ENCODE measurements at places on chromosomes 5 and 9.
A peak's percentile ranks its signal among the peaks of the same experiment; 100 is the strongest.

DNA sequence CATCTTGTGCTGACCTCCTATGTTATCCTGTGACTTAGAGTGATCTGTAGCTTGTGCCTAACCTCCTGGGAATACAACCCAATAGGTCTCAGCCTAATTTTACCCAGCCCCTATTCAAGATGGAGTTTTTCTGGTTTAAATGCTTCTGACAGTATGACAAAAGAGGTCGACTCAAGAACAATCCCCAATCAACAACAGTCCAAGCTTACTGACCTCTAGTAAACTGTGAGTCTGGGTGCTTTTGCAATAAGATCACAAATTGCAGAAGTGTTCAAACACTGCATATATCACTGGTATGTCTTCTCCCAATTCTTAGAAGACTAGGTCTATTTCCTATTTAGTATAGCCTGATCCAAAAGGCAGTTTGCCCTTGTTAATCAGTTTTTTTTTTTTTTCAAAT, 323.5 kb upstream of the PTGER4 start:
- DNase-seq = no peak

DNA sequence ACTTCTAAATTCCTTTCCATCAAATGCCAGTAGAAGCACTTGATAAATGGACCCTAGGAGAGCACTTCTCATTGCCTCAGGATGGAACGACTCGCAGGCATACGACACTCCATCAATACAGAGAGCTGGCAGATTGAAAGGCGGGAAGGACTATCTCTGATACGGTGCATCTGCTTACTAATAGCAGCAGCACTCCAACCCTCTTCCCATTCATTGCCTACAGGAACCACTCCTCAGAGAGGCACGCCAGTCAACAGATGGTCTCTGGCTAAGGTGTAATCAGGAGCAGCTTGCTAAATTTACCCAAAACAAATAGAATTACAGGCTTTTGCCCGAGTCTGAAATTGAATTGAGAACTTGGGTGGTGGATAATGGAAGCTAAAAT, 168.1 kb downstream of the EFNA5 start:
- no peak for DNase-seq

DNA sequence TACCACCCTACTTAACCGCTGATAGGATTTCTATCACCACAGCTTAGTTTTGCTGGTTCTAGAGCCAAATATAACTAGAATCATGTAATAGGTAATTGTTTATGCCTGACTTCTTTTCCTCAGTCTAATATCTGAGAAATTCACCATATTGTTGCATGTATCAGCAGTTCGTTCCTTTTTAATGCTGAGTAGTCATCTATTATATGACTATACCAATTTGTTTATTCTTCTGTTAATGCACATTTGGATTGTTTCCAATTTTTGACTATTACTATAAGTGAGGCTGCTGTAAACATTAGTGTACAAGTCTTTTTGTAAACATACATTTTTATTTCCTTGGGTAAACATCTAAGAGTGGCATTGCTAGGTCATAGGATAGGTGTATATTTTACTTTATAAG, 25.9 kb downstream of the CSNK1G3 start:
- DNase-seq = no peak

GRCh38 chr5:1415059-1415425, 30.2 kb downstream of the SLC6A3 start:
- peak; percentile 56 for DNase-seq

- no peak for DNase-seq
Observed at GRCh38 chr5:72472666-72473422, 34.4 kb downstream of the ZNF366 start.

DNA sequence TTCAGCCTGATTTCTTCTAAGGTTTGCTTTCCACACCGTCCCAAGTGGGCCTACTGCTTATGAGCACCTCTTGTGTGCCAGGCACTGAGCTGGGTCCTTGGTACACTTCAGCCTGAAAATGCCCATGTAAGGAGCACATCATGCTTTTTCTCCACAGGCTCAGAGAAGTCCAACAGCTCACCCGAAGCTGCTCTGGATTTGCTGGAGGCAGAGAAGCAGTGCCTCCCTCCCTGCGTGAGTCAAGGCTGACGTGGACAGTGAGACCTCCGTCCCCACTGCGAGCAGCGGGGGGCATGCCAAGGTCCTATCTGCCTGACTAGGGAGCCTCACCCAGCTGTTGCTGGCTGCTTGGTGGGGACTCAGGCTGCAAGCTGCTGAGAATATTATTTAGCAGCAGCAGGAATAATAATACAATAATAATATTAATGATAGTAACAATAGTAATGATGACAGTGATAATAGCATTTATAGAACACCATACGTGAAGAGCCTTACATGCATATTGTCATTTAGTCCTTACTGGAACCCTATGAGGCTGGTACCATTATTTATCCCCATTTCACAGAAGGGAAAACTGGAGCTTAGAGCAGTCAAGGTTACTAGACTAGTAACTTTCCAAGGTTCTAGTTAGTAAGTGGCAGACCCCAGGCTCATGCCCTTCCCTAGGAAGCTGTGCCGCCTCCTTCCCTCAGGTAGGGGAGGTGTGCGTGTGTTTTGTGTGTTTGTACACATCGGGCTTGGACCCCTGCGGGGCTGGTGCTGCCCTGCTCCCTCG, 194.8 kb downstream of the HSPA4 start:
- no peak for DNase-seq

GRCh38 chr5:141603923-141604717, 14.7 kb downstream of the DIAPH1 start:
- DNase-seq = peak; percentile 87

DNA sequence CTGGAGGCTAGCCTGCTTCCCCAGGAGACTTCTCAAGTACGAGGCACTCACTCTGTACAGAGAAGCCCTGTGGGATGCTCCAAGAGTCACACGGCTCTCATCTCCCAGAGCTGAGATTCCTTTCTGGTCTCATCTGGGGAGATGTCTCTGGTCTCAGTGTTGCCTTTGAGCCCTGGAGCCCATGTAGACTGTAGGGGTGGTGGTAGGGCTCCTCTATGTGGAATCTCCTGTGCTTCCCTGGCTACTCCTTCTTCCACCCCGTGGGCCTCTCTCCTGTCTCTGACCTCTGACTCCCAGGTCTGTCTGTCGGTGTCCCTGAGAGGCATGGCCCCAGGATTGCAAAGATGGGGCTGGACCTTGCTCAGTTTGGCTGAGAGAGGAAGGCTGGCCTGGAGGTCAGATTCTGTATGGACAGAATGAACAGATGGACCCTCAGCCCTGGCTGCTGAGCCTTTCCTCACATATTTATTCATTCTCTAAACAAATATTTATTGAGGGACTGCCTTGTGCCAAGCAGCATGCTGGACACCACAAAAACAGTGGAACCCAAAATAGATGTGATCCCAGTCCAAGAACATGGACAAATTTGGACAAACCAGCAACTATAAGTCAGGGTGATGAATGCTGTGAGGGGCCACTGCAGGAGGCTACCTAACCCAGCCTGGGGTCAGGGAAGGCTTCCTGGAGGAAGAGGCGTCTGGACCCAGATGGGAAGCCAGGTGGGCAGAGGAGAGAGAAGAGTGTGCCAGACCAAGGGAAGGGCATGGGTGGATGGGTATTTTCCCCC, 2.6 kb downstream of the CCL19 start:
- no peak for DNase-seq

- no peak for DNase-seq
Observed at GRCh38 chr5:167525004-167525403, 766.4 kb upstream of the WWC1 start.

DNA sequence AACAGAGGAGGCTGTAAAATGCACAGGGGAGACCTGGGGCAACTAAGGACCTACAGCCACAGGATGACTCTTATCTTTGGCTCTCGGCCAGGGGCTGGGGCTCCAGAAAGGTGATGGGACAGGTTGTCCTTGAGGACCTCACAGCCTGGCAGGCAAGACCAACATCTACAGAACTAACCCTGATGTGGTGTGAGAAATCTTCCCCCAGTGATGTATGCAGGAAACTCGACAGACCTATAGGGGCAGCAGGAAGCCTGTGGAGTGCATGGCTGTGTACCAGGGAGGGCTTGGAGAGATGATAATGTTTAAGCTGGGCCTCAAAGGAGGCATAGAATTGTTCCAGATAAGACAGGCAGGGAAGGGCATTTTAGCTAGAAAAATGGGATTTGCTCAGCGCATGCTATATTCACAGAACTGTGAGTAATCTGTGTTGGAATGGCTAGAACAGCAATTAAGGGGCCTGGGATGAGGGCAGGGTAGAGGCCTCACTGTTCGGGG, 68.5 kb upstream of the SLC25A51 start:
- DNase-seq = no peak

DNA sequence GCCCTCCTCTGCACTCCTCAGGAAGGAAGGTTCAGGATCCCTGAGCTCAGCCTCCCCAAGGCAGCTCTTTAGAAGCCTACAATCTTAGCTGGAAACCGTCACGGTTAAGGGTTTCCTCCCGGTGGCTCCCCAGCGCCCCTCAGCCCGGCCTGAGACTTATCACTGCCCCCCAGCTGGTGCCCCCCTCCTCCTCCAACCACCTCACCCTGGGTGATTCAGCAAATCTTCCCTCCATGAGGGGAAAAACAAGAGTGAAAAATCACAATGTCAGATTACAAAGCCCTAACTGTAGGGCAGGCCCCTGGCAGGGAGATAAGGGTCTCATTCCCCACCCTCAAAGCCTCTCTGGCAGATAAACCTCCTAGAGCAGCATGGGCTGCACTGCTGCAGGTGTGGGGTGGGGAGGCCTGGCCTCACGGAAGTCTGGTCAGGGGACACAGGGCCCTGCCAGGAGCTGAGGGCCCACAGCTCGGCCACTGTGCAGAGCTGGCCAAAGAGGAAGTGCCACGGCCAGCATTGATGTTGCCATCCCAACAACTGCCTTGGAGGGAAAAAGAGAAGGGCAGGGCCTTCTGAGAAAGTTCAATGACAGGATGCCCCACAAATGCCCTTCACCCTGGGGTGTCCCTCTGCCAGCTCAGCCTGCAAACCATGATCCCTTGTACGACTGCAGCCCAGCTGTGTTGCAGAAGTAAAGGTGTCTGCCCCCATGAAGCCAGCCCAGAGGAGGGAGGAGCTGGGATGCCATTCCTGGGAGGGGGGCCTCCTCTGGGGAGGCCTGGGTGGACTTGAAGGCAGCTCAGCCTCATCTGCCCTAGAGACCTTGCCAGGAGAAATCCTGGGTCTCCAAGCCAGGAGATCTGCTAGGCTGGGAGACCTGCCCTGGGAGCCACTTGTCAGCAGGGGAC, 25.9 kb downstream of the GFI1B start:
- DNase-seq = no peak

DNA sequence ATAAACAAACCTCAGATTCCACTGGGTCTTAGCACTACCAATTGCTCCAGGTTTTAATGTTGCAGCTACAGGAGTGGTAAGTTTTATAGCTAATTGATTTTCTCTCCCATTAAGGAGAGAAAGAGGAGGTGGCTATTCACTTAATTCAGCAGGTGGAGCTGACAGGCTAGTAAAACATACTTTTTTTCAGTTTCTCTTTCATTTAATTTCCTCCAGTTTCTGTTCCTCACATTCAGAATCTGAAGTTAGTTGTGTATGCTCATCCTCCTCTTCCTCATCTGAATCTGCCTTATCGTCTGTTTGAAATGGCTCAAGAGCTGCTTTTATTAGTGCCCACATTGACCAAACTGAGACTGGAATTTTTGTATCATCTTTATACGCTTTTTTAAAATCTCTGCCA, 98.0 kb downstream of the PLPPR1 start:
- DNase-seq = no peak

DNA sequence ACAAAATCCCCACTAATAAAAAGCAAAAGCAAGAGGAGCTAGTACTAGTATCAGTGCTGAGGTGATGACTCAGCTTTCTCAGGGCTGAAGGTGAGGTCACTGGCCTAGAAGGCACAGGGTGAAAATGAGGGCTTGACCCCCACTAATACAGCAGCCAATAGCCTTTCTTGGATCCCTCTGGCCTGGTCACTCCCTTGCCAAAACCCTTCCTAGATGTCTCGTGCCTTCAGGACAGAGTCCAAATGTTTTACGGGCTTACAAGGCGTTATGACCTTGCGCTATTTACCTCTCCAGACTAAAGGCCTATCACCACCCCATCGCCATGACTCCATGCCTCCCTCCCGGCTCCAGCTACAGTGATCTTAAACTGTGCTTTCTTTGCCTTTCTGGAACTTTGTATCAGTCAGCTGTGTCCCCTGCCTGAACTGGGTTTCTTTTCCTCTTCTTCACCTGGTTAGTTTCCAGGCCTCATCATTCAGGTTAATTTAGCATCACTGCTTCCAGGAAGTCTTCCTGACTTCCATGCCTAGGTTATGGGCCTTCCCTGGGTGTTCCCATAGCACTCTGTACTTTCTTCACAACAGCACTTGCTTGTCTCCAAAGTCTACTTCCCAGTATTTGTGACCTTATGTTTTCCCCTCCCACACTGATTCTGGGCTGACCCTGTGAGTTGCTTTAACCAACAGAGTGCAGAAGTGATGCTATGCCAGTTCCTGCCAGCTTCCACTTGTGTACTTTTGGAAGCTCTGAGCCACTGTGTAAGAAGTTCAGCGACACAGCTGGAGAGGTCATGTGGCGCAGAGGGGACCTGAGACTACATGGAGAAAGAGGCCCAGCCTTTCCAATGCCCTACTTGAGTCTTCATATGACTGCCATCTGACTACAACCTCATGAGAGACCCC, 4.2 kb upstream of the DELE1 start:
- DNase-seq = no peak

DNA sequence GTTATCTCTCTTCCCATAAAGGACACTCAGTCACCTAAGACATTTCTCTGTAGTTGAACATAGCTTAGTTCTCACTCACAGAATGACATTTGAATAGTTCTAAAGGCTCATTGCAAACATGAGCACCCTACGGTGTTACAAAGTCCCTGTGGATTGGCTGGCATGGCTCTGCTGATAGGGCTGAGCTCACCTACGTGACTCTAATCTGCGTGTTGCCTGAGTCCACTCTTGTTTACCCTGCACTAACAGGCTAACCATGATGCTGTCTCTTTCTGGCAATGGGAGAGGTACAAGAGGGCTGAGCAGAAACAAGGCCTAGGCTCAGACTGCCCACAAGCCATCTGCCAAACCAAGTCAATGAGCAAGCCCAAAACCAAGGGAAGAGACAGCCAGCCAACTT, 103.6 kb downstream of the PALM2AKAP2 start:
- no peak for DNase-seq

Data from ascending aorta (tissue), 2 donors.